ENCODE measurements at places on chromosomes 2 and 18.

DNA sequence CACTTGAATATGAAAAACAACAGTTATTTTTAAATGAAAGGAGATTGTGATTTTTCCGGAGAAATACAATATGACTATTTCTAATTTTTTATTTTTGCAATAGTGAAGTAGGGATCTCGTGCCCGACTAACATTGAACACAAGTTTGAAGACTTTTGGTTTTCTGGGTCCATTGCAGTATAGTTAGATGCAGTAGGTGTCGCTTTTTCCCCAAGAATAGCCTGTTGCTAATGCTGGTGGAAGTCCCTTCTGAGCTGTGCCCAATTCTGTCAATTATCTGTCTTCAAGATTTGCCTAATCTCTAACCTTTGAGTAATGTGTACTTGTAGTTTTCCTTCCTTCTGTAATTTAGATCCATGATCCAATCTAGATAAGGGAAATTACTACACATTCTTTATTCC, 36.5 kb downstream of the SEMA4F start:
- DNase-seq: no peak

GRCh38 chr18:66754335-66754734, 150.4 kb upstream of the CDH19 start:
- no peak for DNase-seq

GRCh38 chr2:129731907-129732629, 247.4 kb upstream of the RAB6C start:
- DNase-seq: no peak

DNA sequence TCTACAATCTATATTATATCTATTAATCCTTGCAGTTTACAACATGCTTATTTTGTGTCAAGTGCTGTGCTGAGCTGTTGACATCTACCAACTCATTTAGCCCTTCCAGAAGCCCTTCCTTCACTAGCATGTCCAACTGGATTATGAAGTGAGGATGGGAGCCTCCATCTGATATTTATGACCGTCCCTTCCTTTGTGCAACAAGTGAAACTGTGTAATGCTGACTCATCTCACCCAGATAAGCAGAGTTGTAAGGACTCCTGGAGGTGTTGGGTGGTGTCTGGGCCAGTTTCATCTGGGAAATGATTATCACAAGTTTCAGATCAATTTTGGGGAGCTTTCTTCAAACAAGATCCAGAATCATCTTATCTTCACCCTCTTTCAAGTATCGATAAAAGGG, 156.6 kb upstream of the ETAA1 start:
- no peak for DNase-seq

DNA sequence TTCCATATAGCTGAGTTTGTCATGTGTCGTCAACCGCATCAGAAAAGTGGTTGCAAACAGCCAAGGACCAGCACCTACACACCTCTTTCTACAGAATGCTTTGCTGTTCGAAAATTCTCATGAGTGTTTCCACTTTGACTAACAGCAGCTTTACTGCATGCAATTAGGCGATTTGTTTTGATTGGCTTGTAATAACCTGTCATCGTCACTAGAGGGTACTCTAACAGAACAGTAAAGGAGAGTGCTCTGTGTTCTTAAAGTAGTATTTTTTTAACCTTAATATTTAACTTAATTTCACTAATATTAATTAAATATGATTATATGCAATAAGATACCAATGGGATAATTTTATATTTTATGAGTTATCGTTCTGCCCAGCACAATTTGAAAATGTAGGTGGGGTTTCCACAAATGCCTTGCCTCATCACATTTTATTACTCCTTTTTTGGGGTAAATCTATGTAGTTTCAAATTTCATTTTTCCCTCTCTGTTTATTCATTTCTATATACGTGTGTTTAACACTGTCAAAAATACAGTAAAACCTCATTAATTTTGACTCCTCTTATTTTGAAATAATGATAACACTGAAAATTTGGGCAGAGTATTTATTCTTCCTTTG, 502.2 kb downstream of the NRXN1 start:
- DNase-seq: no peak

GRCh38 chr2:165328272-165328671, 89.1 kb downstream of the SCN2A start:
- DNase-seq: no peak

- no peak for DNase-seq
Measured at GRCh38 chr18:44743631-44744030, 62.9 kb downstream of the SETBP1 start.

DNA sequence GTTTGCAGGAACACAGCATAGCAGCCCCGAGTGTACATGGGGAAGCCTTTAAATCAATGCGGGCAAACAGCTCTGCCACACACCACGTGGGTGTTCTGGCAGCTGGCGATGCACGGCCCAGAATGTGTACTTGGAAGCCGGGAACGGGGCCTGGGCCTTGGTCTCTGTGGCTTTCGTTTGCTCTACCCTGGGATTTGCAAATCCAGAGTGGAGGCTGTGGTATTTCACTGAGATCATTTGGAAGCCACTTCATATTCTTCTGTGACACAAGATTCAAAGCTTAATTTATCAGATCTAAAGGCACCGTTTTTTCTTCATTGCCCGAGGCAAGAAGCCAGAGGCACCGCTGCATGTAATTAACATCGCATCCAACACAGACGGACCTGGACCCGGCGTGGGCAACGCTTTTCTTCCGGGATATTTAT, 246.3 kb upstream of the MYT1L start:
- DNase-seq: no peak

DNA sequence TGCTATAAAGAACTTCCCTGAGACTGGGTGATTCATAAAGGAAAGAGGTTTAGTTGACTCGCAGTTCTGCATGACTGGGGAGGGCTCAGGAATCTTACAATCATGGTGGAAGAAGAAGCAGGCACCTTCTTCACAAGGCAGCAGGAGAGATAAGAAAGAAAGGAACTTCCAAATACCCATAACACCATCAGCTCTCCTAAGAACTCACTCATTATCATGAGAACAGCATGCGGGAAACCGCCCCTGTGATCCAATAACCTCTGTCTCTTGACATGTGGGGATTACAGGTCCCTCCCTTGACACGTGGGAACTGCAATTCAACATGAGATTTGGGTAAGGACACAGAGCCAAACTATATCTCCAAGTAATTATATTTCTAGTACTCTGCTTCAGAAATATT, 163.8 kb upstream of the CDH20 start:
- DNase-seq: no peak

GRCh38 chr2:7900593-7900992, 781.3 kb upstream of the ID2 start:
- DNase-seq: no peak

DNA sequence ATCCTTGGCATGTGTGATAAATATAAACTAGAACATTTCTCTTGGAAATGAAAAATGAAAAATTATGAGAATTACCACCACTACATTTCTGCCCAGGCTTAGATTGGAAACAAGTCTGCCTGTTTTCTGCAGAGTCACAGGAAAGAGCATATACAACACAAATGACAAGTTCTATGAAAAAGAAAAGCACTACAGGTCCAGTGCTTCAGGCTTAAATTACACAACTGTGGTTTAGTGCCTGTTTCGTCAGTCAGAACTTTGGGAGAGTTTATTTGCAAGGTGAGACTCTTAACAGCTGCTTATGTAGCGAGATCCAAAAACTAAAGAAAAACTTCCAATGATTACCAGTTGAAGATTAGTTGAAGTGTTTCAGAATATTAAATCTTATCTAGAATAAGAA, 68.9 kb downstream of the RTN4 start:
- no peak for DNase-seq

- DNase-seq: no peak
Measured at GRCh38 chr2:205857520-205858237, 175.4 kb downstream of the NRP2 start.

GRCh38 chr2:235514627-235515363, 21.0 kb downstream of the AGAP1 start:
- no peak for DNase-seq

DNA sequence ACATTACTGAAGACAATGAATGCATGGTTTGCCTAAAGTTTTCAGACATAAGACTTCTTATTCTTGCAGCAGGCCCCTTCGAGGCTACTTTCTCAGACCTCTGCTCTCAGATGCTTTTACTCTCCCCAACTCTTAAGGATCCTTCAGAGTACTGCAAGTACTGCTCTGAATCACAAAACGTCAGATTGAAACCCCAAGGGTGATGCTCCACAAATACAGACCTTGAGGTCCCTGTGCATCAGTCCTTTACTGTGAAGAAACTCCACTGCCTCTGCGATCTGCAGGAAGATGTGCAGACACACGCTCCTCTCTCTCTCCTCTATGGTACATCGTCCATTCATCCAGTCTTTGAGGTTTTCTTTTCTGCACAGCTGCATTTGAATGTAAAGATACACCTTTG, 52.8 kb downstream of the EIF2AK3 start:
- no peak for DNase-seq

DNA sequence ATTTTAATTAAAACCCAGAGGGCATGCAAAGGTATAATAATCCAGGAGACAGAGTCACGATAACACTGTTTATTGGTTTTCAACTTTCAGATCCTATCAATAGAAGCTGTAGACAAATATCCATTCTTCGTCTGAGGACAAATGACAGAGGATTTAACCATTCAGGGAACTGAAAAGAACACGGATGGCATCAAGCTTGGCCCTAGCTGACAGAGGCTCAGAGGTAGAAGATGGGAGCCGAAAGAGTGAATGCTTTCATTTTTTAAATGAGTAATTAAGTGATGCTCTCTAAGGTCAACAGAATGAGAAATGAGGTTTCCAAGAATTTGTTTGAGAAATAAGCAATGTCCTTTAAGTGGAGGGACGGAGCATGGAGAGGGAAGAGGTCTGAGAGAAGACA, 62.1 kb downstream of the BCL2 start:
- no peak for DNase-seq

DNA sequence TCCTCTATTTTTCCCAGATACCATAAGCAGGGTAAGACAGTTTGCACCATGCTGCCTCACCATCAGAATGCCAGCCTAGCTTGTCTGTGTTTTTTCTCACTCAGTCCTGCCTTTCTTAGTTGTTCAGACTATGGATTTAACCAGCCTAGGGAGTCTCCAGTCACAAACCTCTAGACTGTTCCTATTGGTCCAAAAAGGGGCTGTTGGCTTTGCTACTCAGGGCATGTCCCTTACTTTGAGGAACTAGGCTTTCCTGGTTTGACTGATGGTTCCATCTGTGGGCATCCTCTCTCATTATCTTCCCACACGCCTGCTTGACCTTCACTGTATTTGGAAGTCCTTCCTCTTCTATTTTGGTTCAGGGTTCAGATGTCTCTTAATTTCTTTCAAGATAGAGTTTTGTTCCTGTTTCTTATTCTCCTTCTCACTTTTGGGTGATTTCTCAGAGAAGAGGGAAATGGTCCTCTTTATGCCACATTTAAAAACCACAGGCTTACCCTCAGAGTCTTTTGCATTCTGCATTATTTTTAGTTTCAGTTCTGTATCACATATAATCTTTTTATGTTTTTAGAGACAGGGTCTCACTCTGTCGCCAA, 31.3 kb upstream of the TMEM131 start:
- no peak for DNase-seq

- peak; percentile 26 for DNase-seq
Measured at GRCh38 chr2:230160112-230160660, 59.6 kb downstream of the SP110 start.

GRCh38 chr2:56475191-56475590, 291.4 kb downstream of the CCDC85A start:
- DNase-seq: no peak

DNA sequence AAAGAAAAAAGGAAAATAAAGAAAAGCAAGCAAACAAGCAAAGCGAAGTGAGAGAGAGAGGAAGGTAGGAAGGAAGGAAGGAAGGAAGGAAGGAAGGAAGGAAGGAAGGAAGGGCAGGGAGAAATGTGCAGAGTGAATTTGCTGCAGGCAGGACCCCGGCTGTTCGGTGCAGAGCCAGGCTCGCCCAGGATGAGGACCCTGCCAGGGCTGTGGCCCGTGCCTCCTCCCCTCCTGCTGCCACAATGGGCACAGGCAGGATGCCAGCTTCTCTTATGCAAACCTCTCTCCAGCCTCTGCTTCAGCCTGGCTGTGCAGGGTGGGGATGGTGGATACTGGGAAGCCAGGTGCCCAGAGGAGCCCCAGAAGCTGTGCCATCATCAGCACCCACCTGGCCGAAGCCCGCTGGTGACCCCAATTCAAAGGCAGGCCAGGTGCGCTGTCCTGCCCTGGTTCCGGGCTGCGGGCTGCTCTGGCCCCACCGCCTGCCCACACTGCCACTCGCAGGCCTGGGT, 3.2 kb downstream of the GPR17 start:
- no peak for DNase-seq

DNA sequence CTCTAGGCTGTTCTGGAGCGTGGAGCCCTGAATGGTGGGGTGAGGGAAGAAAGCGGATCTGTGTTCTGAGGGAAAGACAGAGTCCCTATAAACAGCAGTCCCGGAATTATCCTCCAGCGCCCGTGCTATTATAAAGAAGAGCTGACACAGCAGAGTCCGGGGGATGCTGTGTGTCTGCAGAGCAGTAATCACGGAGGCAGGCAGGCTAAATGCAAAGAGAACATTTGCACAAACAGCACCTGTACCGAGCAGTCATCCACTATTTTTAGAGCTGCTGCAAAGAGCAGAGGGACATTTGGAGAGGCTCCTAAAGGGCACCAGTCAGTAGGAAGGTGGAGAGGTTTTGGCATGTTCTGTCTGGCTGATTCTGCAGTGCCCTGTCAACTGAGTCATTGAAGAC, 293.8 kb upstream of the SLC14A2 start:
- DNase-seq: no peak

DNA sequence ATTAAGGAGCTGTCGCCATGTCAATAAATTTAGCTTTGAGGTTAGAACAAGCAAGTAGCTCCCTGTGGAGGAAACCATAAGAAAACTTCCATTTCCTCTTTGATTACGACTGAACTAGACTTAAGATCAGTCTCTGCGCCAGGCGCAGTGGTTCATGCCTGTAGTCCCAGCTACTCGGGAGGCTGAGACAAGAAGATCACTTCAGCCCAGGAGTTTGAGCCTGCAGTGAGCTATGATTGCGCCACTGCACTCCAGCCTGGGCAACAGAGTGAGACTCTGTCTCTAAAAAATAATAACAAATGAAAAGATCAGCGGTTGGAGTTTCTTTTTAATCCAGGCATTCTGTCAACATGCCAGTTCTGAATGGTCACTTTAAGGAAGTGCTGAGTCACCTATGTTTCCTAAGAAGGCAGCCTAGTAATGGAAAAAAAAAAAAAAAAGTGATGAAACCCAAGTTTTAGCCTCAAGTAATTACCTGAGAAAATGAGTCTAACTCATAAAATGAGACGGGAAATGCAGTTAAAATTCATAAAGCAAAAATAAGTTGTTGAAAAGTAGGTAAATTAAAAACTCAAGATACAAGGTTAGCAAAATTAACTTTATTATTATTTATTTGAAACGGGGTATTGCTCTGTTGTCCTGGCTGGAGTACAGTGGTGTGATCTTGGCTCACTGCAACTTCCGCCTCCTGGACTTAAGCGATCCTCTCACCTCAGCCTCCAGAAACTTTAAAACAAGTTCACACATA, 10.2 kb downstream of the C18orf32 start:
- no peak for DNase-seq

DNA sequence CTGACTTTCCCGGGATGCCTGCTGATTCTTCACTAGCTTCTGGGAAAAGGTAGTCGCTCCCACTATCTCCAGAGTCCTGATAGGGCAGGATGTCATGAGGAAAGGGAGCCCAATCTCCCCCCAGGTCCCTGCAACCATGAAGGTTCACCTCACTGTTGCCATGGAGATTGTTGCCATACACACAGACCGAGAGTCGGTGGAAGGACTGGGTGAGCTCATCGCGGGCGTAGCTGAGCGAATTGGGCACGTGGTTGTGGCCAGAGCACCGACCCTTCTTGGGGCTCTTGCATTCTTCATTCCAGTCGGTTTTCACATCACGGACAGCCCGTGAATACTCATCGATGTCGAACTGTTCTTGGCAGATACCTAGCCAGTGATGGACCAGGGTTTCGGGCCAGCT, 97.4 kb downstream of the MEP1B start:
- DNase-seq: no peak

- no peak for DNase-seq
Measured at GRCh38 chr2:179383975-179384374, 119.3 kb upstream of the SESTD1 start.

Measured in activated CD4-positive, CD25-positive, alpha-beta regulatory T cell treated with anti-CD3 and anti-CD28 coated beads, Interleukin-2, amount 50 U/mL, for 16 hours (primary cell).